ENCODE measurements at places on chromosomes 5 and 9.
A peak's percentile ranks its signal among the peaks of the same experiment; 100 is the strongest.

DNA sequence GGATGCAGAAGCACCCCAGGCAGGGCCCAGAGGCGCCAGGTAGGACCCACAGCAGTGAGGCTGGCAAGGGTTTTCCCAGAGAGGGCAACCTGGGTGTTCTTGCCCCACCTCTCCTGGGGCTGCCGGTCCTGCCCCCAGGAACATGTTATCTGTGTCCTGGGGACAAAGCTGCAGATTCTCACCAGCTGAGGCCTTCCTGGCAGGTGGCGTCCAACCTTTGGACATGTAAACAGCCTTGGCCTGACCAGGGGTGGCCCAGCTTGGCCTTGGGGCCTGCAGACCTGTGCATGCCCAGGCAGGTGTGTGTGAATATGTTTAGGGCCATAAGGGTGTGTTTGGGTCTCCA lies 101.8 kb upstream of the LARP1 start:
- DNase-seq, result no peak

DNA sequence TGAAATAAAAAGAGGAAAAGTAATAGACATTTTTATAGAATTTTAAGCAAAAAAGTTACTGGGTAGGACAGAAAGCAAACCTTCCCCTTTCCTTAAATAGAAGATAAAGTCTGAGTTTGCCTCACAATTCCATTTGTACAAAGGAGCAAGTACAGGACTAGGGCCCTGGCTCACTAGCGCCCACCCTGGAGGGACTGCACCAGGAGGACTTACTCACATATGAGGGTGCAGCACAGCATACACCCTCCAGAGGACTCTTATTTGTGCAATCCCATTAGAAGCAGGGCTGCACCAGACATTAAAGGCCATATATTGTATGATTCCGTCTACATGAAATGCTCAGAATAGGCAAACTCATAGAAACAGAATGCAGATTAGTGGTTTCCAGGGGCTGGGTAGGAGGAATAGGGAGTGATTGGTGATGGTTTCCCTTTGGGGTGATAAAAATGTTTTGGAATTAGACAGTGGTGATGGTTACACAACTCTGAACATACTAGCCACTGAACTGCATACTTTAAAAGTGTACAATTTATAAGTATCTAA lies 4.5 kb downstream of the REEP5 start:
- no peak for DNase-seq

DNA sequence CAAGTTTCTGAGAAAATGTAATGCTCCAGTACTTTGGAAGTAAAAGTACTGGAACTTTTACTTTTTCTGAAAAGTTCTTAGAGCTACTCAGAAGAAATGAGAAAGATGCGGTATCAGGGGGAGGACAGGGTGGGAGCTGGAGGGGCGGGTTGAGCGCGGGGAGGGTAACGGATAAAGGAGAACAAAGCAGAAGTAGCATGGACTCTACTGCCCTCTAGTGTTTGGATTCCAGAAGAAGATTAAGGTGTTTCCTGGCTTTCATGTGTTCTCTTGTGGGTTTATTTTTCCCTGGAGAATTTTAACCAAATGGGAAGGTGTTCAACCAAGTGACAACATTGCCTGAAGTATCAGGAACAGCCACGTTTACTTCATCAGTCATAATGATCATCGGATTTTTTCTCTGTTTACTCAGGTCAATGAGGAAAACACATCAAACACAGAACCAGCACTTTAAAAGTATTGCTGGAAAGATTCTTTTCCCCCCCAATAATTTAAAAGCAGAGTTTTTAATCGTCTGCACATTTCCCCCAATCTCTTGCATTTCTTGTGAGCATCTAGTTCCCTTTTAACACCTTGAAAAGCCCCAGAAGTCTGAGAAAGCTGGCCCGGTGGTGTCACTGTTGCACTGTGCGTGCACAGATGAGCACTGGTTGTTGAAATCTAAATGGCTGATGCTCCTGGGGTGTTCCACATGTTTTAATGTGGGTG lies 190.6 kb downstream of the MPDZ start:
- peak; percentile 42 for DNase-seq

- DNase-seq, result no peak
Observed at GRCh38 chr5:40717281-40717680, 37.6 kb downstream of the PTGER4 start.

DNA sequence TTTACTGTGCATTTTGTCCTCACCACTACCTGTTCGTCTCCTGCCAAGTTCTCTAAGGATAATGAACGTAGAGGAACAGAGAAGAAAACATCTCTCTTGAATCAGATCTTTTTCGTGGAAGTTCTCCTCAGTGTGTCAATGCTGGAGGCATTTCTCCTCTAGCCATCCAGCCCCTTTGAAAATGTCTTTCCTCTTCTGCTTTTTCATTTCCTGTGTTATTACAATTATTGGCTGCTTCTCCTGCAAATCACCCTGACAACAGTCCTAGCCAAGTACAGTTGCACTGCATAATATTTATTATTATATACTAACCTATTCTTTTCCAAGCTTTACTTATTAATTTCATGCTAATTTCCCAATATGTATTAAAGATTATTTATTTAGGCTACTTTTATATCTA lies 61.8 kb upstream of the TRPM3 start:
- no peak for DNase-seq

GRCh38 chr5:1726956-1727355 lies 72.7 kb downstream of the MRPL36 start:
- no peak for DNase-seq

GRCh38 chr5:73130811-73131210 lies 10.4 kb downstream of the TMEM171 start:
- DNase-seq, result no peak

GRCh38 chr5:35736280-35736679 lies 118.6 kb downstream of the SPEF2 start:
- no peak for DNase-seq

DNA sequence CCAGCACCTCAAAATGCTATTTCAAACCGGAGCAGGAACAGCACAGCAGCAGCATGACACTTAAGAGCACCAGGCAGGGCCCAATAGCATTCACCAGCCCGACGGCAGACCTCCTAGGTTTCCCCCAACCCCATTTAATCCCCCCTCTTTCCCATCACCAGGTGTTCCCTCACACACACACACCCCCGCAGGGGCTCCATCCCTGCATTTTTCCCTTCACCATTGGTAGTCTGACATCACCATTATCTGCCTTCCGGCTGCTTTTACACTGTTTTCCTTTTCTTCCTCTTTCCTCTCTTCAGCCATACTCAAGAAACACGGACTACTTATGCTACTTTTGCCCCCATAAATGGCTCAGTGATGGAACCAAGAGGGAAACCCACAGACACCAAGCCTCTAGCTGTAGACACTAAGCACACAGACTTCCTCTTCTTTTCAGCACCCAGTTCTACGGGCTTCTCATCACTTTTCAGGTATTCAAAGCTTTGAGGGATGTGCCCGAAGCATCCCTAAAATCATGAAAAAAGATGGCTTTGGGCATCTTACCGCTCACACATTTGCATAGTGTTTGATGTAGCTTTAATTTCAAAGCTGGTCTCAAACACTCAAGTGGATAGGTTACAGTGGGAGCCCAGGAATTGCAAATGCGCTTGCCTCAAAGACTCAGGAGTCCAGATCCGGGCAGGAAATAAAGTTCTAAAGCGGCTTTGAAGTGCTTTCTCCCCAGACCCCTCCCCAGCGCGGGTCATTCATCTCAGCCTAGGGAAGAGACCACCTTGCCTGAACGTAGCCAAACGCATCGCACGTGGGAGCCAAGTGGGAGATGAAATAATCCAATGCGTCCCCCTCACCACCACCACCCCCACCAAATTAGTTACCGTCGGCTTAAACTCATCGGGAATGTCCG lies 141.5 kb downstream of the TSSK1B start:
- DNase-seq, result no peak

DNA sequence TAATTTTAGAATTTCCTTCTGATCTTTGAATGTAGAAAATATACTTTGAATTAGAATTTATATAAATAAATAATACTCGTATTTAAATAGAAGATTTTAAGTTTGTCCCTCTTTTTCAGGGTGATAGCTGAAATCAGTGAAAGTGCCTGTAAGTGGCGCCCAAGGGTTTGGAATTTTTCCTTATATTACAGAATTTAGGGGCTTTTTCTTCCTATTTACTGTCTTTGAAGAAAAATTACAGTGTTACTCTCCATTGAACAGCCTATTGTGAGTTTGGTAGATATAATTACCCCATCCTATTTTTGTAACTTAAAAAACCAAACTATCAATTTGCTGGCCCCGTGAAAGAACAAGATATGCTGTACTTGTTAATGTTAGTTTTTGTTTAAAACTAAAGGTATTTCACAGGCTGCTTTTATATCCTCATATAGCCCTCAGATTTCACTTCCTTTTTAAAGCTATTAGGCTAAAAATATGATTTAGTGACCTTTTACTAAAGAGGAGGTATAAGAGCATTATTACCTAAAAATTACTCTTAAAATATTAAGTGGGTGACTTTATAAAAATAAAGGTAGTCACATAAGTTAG lies 3.2 kb downstream of the MAP3K1 start:
- DNase-seq, result no peak

GRCh38 chr5:167049043-167049663 lies 1242.3 kb upstream of the WWC1 start:
- peak; percentile 35 for DNase-seq

DNA sequence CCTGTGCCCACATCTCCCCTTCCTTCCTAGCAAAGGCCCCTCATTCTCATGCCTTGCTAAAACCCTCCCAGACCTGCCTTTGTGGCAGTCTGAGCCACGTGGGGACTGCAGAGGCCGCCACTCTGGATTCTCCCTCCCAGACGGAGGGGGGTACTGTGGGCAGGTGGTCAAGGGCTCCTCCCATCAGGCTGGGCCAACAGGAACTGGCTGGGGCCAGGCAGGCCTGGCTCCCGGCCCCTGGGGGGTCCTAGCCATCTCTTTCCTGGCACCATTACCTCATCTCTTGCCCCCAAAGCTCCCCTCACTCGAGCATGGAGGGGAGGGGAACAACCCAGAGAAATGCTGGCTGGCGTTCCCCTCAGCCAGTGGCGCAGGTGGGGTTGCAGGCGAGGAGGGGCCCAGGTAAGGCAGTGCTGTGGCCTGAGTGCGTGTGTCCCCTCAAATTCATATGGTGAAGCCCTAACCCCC lies 88.6 kb downstream of the ZNF354C start:
- DNase-seq, result no peak

- no peak for DNase-seq
Observed at GRCh38 chr5:175195698-175196656, 248.0 kb downstream of the DRD1 start.

DNA sequence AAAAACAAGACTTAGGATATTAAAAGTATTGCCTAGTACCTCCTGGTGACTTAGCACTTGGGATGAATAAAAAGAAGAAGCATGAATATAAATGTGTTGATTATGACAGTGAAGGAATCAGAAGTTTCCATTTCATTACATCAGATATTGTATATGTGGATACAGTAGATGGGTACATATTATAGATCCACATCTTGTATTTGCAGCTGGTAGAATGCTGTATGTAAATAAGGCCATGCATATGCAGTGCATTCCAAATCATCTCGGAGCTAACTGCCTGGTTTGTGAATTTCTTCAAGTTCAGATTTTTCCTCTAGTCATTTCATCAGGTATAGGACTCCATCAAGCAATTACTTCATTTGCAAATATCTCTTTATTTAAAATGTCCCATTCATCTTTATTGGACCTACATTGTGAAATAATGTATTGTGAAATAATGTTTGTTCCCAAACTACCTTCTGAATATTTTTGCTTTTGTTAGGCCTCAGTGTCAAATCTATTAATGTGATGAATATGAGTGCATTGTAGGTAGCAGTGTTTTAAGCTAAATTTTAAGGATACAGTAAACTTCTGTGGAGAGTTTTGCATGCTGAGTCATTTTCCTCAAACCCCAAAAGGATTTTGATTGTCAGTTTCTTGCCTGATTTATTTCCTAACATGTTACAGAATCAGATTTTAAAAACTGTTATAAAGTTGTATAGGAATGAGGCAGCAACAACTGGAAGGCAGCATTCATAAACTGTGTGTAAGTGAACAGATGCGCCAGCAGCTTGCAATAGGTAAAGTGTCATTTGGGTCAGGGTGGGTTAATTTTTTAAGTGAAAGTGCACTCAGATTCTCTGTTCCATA lies 370.8 kb upstream of the RIOK2 start:
- no peak for DNase-seq

DNA sequence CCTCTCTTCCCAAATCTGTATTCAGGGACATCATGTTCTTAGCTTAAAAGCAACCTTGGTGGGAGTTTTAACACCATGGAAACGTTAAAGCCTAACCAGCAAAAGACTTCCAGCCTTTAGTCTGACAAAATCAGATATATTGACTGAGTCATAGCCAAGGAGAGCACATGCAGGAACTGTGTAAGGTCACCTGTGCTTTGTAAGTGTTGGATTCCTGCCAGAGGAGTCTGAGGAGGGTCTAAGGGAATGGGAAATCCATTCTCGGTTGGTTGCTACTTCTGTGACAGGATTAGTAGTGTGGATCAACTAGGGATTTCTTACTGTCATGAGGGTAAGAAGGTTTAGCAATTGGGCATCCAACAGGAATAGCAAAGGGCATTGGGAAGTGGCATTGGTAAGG lies 142.0 kb upstream of the CHD1 start:
- DNase-seq, result no peak

DNA sequence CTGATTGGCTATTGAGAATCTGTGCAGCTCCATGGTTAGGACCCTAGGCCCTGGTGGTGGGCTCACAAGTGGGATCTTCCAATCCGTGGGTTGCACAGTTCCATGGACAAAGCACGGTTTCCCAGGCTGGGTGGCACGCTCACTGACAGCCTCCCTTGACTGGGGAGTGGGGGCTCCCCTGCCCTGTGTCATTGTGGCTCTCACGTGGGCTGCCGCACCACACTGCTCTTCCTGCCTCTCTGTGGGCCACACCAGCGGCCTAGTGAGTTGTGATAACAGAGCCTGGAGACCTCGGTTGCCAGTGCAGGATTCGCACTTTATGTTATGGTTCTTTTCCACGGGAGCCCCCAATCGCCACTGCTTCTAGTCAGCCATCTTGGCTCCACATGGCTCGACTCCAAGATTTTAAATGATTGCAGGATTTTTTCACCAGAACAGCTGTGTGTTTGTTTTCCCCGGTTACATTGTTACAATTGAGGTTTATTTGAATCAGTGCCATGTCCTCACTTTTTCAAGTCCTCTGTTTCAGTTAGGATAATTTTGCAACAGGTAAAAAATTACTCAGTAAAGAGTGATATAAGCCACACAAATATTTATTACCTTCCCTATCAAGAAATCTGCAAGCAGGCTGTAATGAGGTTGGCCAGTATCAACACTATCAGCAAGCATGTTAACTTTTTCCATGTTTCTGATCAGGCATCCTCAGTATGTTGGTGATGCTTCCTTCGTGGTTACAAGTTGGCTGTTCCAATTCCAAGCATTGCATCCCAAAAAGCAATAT lies 253.8 kb downstream of the ZNF608 start:
- DNase-seq, result no peak

- DNase-seq, result no peak
Observed at GRCh38 chr9:128643519-128644300, 12.9 kb downstream of the DYNC2I2 start.

- no peak for DNase-seq
Observed at GRCh38 chr5:8478326-8478725, 609.4 kb downstream of the MTRR start.

GRCh38 chr5:126066836-126067235 lies 356.4 kb upstream of the GRAMD2B start:
- no peak for DNase-seq

GRCh38 chr5:24183981-24184380 lies 460.8 kb downstream of the CDH10 start:
- DNase-seq, result no peak

- DNase-seq, result peak; percentile 86
Observed at GRCh38 chr5:150436141-150436680, 13.3 kb downstream of the RPS14 start.

- no peak for DNase-seq
Observed at GRCh38 chr5:10521466-10522223, 42.2 kb upstream of the ANKRD33B start.

- no peak for DNase-seq
Observed at GRCh38 chr9:24901319-24901718, 355.6 kb upstream of the IZUMO3 start.

Data from hippocampal formation (tissue), 2 donors.